ENCODE measurements at places on chromosomes 13 and 19.

DNA sequence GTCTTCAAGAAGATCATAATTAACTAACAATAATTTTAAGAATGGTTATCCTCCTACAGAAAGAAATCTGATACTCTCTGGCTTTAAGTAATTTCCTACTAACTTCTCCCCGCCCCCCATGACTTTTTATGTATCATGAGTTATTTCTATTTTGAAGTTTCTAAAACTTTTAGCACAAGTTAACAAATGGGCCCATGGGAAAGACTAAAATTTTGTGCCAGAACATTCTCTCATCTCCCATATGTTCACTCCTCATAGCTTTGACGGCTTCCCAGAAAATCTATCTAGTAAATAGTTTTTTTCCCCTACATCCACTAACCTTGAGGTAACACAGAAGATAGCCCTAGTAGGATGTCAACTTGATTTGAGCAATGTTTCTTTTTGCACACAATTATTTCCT lies 148.3 kb downstream of the POSTN start:
- no peak for DNase-seq

GRCh38 chr13:100356426-100356825 lies 232.2 kb downstream of the GGACT start:
- DNase-seq = no peak

DNA sequence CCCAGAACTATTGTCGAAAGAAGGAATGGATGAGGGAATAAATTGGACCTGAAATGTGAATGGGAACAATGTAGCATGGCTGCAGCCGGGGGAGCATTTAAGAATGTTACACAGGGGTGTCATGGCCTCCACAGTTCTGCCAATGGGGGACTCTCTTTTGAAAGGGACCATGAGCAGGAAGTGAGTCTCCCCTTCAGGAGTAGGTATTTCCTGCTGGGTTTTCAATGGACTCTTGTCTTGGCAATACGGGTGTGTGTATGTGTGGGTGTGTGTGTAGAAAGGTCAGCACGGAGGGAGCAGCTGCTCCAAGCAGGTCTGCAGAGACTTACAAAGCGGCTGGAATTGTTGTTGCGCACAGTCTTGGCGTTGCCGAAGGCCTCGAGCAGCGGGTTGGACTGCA lies 24.4 kb downstream of the MYO1F start:
- no peak for DNase-seq

DNA sequence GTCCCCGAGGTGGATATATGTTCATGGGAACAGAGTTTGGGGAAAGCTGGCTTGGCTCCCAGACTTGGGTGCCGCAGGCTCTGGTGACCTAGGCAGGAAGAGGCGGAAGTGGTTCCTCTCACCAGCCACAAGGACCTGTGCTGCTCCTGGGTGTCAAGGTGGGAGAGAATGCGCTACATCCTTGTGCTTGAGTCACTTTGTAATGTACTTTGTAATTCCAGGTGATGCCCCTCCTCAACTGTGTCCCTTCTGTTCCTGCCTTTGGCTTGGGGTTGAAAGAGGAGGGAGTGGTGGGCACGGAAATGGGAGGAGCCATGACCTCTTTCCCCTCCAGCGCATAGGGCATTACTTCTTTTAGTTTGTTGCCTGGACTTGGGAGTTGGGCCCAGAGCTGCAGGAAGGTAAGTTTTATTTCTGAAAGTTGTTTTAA lies 10.9 kb downstream of the GARRE1 start:
- no peak for DNase-seq

- no peak for DNase-seq
These were observed 198.8 kb downstream of the NBEA start for GRCh38 chr13:35140831-35141230.

DNA sequence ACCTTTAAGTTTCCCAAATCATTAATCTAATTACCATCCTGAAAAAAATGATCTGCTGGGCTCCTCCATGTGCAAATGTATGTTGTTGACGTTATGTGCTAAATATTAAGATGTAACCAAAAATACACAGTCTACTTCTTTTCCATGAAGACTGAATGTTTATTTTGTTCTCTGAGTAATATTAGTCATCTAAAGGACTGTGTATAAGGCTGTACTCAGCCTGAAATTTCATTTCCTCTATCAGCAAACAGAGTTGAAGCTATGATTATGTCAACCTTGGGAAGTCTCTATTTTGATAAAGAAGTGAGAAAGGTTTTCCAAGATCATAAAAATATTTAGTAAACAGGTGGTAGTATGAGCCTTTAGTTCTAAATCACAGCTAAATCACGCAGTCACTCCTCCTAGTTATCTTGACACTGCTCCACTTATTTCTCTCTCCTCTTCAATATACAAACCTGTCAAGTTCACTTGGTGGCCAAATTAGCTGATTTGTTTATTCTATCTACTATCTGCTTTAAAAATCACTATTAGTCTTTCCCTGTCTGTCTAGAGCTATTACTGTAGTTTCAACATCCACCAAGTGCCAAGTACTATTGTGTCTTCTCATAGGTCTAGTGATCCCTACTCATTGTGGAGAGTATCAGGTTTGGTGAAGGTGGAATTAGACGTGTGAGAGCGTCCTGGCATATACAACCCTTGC lies 211.7 kb upstream of the STARD13 start:
- no peak for DNase-seq

GRCh38 chr13:80957019-80957655 lies 616.2 kb upstream of the SPRY2 start:
- DNase-seq = no peak

GRCh38 chr19:29118389-29118788 lies 94.6 kb downstream of the UQCRFS1 start:
- DNase-seq = no peak
